Karpas-422 (cell line): ENCODE measurements at places on chromosomes 2 and 18. TPM values are rescaled to one million over a fixed set of nuclear protein-coding genes. Genes with fewer than 3 reads are reported as not detected.
A peak's percentile ranks its signal among the peaks of the same experiment; 100 is the strongest.

- no peak overlapping the region for H3K4me3 ChIP-seq
- no peaks in the 10 kb centered on the region for H3K4me1 ChIP-seq
- no peaks in the 10 kb centered on the region for H3K27me3 ChIP-seq
- H3K27ac ChIP-seq: no peak overlapping the region
- DNase-seq: no peak
- no peaks in the 10 kb centered on the region for H3K36me3 ChIP-seq
These were observed 91.7 kb downstream of the SESTD1 start for GRCh38 chr2:179172894-179173293.

DNA sequence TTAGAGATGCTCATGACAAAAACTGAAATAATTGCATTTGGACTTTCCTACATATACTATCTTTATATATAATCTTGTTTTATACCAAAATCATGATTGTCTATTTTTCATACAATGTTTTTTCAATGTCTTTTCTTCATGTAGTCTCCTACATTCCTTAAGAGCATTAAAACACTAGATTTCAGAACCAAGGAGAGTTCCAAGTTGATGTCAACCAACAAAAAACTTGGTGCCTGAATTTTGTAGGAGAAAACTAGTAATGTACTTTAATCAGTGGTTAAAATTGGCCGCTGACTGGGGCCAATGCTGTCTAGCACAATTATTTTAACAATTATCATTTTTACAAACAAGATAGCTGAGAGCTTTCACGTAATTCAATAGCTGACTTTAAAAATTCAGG is 678.8 kb downstream of the DCC start:
- no peaks in the 10 kb centered on the region for H3K36me3 ChIP-seq
- H3K4me1 ChIP-seq: no peaks in the 10 kb centered on the region
- no peaks in the 10 kb centered on the region for H3K27me3 ChIP-seq
- no peak overlapping the region for H3K4me3 ChIP-seq

- H3K4me3 ChIP-seq: no peak overlapping the region
- no peak for DNase-seq
- no peaks in the 10 kb centered on the region for H3K4me1 ChIP-seq
- no peaks in the 10 kb centered on the region for H3K27me3 ChIP-seq
These were observed 15.1 kb upstream of the MBD2 start for GRCh38 chr18:54239601-54240000.

- H3K4me1 ChIP-seq: no peaks in the 10 kb centered on the region
- no peaks in the 10 kb centered on the region for H3K36me3 ChIP-seq
- DNase-seq: no peak
- H3K27me3 ChIP-seq: no peaks in the 10 kb centered on the region
- no peak overlapping the region for H3K27ac ChIP-seq
These were observed 86.9 kb upstream of the MAP3K20 start for GRCh38 chr2:172988728-172989127.

- no peak overlapping the region for H3K27ac ChIP-seq
- no peaks in the 10 kb centered on the region for H3K27me3 ChIP-seq
- no peaks in the 10 kb centered on the region for H3K36me3 ChIP-seq
- no peak overlapping the region for H3K4me3 ChIP-seq
- no peaks in the 10 kb centered on the region for H3K4me1 ChIP-seq
- no peak for DNase-seq
These were observed 167.8 kb downstream of the PRPF40A start for GRCh38 chr2:152549423-152549822.

DNA sequence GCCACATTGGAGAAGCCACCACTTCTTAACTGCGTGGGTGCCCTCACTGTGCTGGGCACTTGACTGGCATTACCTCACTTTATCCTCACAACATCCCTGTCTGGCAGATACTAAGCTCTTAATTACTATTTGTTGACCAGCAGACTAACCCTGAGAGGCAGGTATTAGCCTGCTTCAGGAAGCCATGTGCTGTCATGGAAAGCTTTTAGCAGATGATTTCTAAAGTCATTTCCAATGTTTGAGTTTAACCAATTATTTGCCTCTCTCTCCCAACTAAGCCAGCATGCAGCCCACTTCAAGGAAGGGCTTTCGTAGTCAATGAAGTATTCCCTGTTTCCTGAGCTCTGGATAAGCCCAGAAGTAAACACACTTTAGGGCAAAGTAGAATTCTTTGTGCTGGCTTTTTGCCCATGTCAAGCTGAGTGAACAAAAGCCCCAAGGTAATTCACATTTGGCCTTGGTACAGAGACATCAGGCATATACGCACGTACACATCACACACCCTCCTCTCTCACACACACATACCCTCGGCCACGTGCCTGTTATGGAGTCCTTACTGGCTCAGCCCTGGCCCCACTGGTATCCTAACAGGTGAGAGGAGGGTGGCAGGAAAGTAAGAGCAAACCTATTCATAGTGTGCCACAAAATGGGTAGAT is 108.6 kb downstream of the C1D start:
- H3K27me3 ChIP-seq: no peaks in the 10 kb centered on the region
- H3K36me3 ChIP-seq: no peaks in the 10 kb centered on the region
- H3K27ac ChIP-seq: no peak overlapping the region

DNA sequence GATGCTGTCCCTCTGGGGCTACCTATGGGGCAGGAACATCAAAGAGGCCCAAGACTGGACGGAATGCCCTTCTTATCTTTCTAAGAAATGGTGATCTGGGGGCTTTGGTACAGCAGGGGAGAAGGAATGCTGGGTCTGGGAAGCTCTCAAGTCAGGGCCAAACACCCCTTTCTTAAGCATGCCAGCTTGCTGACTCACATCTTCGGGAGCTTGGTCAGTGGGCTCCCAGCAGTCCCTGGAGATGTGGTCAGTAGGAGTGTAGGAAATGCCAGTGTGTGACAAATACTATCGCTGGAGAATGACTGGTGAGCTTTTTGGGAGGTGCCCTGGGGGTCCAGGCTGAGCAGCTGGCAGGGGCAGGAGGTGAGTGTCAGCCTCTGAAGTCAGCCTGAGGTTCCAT is 105.0 kb upstream of the CDC42EP3 start:
- H3K36me3 ChIP-seq: no peaks in the 10 kb centered on the region
- no peak overlapping the region for H3K4me3 ChIP-seq
- DNase-seq: no peak
- peaks cover 8% of the 10 kb centered on the region for H3K4me1 ChIP-seq
- H3K27me3 ChIP-seq: no peaks in the 10 kb centered on the region

GRCh38 chr2:172096626-172097547 is 5.8 kb downstream of the DLX2 start:
- no peaks in the 10 kb centered on the region for H3K27me3 ChIP-seq
- peaks cover 68% of the 10 kb centered on the region for H3K4me1 ChIP-seq
- no peaks in the 10 kb centered on the region for H3K36me3 ChIP-seq
- peak overlapping the region; percentile 66 for H3K4me3 ChIP-seq
- DNase-seq: peak; percentile 51
- H3K27ac ChIP-seq: no peak overlapping the region

- no peak overlapping the region for H3K4me3 ChIP-seq
- no peak overlapping the region for H3K27ac ChIP-seq
- H3K27me3 ChIP-seq: no peaks in the 10 kb centered on the region
- DNase-seq: no peak
- H3K4me1 ChIP-seq: no peaks in the 10 kb centered on the region
- no peaks in the 10 kb centered on the region for H3K36me3 ChIP-seq
These were observed 180.1 kb upstream of the SPOPL start for GRCh38 chr2:138321458-138321857.

DNA sequence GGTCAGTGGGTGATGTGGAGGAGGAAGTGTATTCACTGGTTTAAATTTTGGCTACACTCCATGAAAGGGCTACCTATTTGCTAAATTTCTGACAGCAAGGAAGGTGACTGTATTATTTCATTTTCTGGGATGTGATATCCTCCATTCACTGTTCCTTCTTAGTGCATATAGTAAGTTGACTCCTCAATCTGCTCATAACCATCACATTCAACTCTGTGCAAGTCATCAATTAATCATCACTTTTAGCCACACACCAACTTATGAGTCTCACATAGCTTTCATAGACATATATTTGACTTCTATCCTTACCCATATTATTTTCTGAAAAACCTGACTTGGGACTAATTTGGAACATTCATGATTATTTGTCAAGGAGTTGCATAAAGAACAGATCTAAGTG is 16.9 kb downstream of the KLHL41 start:
- no peak for DNase-seq
- H3K4me3 ChIP-seq: no peak overlapping the region
- H3K36me3 ChIP-seq: peaks cover 12% of the 10 kb centered on the region; the same call in 1 of the 2 replicates
- H3K27me3 ChIP-seq: no peaks in the 10 kb centered on the region

GRCh38 chr2:20925265-20925889 is 102.5 kb upstream of the LDAH start:
- peak; percentile 41 for DNase-seq
- H3K27ac ChIP-seq: no peak overlapping the region
- no peaks in the 10 kb centered on the region for H3K4me1 ChIP-seq
- H3K27me3 ChIP-seq: no peaks in the 10 kb centered on the region
- H3K4me3 ChIP-seq: no peak overlapping the region

DNA sequence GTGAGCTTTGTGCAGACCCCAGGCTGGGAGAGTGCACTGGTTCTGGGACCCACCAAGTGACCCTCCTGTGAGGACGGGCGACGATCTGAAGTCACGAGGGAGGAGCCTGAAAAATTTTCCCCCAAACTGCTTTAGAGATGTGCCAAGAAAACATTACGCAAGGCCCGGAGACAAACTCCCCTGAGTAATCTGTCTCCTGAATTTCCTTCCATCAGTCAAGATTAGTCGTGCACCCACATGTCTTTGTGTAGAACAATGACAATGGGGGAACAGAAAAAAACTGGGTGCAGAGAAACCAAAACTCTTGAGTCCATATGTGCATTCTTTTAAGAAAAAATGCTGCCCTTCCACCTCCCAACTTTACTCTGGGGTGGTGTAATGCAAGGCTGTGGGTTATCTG is 12.6 kb upstream of the NCK2 start:
- H3K27ac ChIP-seq: no peak overlapping the region
- DNase-seq: no peak
- peaks cover 5% of the 10 kb centered on the region for H3K4me1 ChIP-seq

DNA sequence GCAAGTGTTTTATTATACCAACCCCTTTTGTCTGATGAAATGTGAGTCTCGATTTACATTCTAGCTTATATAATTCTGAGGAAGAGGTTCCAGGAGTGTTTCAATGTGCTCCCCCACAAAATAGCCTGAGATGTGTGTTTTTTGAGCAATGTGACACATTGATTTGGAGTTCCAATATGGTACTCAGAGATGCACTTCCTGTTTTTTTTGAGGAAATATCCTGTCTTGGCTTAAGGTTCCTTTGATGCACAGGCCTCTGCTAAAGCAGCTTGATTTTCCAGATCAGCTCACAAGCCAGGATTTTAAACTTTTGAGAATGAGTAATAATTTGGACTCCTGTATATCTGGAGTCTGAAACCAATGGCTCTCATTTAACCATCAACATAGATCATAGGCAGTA is 221.4 kb downstream of the ACTR3 start:
- DNase-seq: no peak
- no peaks in the 10 kb centered on the region for H3K36me3 ChIP-seq
- H3K27ac ChIP-seq: no peak overlapping the region
- no peaks in the 10 kb centered on the region for H3K4me1 ChIP-seq

DNA sequence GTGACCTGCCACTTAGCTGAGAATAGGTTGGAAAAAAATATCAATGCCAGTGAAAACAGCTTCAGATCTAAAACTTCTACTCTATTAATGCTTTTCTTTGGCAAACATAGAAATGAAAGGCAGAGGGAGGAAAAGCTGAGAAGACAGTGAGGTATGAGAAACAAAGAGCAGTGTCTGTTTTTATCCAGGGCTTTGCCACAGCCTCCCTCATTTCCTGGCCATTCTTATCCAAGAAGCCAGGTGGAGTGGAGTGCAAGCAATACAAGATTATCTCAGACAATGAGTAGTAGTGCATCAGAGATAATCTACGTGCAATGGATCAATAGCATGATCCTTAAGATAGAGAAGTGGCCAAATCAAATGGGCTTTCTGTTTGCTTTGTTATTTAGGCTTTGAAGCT is 808.7 kb upstream of the PIK3C3 start:
- H3K4me1 ChIP-seq: peaks cover 52% of the 10 kb centered on the region
- H3K36me3 ChIP-seq: no peaks in the 10 kb centered on the region
- H3K27me3 ChIP-seq: no peaks in the 10 kb centered on the region
- no peak overlapping the region for H3K4me3 ChIP-seq

- no peaks in the 10 kb centered on the region for H3K36me3 ChIP-seq
- H3K4me1 ChIP-seq: no peaks in the 10 kb centered on the region
- DNase-seq: no peak
- H3K27me3 ChIP-seq: no peaks in the 10 kb centered on the region; the same call in 1 of the 2 replicates
- H3K4me3 ChIP-seq: no peak overlapping the region
These were observed 11.2 kb upstream of the SP5 start for GRCh38 chr2:170703776-170704476.

Gene STEAP3
- total RNA-seq: not detected in 2 replicates

Gene UGT1A3
- not detected in 2 replicates for total RNA-seq

Gene XRCC5
- total RNA-seq: 102 and 107 TPM in 2 replicates

Gene FSHR
- total RNA-seq: not detected in 2 replicates

Gene GALNT3
- total RNA-seq: 0.94 and 3.0 TPM in 2 replicates
